Suppressor macrophage (primary cell): ENCODE measurements at places on chromosomes 12 and 14.

GRCh38 chr12:24960222-24960855 lies 11.4 kb upstream of the BCAT1 start:
- peak; percentile 77 for DNase-seq

GRCh38 chr14:70032447-70032846 lies 153.2 kb downstream of the SMOC1 start:
- DNase-seq = no peak

DNA sequence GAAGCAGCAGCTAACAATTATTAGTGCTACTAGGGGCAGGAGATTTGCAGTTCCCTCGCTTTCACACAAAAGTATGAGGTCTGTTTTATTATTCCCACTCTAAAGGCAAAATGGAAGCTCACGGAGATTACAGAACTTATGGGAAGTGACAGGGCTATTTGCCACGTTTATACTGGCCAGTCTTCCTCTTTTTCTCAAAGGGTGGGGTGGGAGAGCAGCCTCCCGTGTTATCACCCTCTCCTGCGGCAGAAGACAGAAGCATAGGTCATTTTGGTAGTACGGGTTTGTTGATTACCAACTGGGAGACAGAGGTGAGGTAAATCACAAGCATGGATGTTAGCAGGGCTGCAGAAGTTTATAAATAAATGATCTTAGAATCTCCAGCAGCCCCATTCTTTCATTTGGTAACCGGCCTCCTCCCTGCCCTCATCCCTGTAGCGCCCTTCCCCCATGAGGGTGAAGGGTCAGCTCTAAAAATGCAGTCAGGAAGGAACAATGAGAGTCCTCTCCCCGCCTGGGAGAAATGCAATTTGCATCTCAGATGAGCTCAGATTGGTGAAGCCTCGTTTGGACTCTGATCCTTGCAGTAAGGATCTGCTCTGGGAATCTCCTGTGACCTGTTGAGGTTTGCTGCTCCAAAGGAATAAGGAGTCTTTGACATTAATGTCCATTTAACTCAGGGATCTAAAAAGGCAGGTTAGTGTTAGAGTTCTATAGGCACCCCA lies 44.7 kb upstream of the SINHCAF start:
- peak; percentile 52 for DNase-seq

DNA sequence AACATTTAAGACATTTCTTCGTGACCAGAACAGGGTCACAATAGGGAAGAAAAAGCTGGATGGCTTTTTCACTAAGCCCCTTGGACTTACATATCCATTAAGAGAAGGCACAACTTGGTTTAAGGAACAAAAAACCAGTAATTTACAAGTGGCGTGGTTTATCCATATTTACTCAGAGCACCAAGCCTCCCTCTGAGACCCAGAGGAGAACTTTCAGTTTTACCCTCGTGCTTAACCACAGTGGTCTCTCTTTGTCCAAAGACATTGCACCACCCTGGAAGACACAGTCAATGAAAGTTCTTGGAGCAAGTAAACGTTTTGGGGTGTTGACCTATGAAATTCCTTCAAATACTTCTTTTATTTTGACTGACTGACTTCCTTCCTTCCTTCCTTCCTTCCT lies 52.5 kb downstream of the SSPN start:
- no peak for DNase-seq

GRCh38 chr14:52692248-52692962 lies 3.0 kb downstream of the ERO1A start:
- peak; percentile 48 for DNase-seq

DNA sequence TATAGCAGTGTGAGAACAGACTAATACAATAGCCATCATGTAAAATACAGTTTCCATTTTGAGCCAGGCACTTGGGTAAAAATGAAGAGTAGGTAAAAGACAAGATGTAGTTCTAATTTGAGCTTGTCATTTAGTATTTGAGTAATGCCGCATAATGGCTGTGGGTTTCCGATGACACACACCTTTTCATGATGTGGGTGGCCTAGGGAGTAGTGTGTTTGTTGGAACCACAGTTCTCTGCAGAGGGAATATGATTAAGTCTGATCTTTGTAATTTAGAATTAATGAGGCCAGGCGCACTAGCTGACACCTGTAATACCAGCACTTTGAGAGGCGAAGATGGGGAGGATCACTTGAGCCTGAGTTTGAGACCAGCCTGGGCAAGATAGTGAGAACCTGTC lies 61.8 kb downstream of the RCOR1 start:
- no peak for DNase-seq

- no peak for DNase-seq
These were observed 123.4 kb downstream of the TTC7B start for GRCh38 chr14:90692826-90693225.

GRCh38 chr14:34231626-34232025 lies 230.4 kb downstream of the SPTSSA start:
- no peak for DNase-seq

DNA sequence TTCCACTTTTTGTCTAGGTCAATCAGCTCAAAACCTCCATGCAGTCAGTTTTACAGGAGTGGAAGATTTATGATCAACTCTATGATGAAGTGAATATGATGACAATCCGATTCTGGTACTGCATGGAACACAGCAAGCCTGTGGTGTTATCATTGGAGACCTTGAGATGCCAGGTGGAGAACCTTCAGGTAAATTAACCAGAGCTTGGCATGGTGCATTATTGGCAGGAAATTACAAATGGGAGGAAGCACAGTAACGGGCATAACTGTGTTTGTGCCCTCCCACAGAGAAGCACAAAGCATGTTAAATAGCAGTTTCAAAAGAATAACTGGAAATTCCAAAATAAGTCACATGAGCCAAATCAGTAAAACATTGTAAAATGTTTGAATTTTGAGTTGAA lies 135.6 kb downstream of the ESR2 start:
- no peak for DNase-seq

- no peak for DNase-seq
These were observed 24.9 kb upstream of the RHOJ start for GRCh38 chr14:63179383-63179782.

GRCh38 chr14:56160088-56160487 lies 41.9 kb downstream of the PELI2 start:
- DNase-seq = no peak

DNA sequence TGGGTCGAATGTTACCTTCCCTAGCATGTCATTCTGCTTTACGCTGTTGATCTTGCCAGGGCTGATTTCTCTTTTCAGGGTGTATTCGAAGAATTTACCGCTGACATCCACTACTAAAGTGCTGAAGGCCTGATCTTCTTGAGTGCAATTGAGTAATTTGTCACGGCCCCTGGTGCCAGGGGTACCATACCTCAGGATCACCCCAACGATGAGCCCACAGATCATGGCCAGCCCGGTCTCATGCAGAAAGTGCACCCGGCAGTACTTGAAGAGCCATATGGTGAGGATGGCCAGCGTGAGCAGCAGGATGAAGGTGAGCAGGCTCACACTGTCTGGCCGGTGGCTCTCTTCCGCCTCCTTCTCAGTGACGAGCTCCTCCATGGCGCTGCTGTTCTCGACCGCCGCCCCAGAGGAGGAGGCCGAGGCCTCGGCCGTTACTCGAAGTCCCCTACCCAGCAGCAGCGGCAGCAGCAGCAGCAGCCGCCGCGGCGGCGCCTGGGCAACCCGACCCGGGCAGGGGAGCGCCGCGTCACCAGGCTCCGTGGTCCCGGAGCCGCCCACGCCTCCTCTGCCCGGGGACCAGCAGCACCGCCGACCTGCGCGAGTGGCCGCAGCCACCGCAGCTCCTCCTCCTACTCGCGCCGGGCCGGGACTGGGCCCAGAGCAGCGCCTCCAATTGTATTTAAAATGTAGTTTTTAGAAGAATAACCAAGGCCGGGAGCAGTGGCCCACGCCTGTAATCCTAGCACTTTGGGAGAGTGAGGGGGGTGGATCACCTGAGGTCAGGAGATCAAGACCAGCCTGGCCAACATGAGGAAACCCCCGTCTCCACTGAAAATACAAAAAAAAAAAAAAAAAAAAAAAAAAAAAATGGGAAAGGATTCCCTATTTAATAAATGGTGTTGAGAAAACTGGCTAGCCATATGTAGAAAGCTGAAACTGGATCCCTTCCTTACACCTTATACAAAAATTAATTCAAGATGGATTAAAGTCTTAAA lies 58.5 kb upstream of the TMPO start:
- peak; percentile 82 for DNase-seq

- no peak for DNase-seq
These were observed 13.5 kb downstream of the FERMT2 start for GRCh38 chr14:52937306-52937705.

GRCh38 chr14:62734831-62735230 lies 310.4 kb downstream of the KCNH5 start:
- DNase-seq = no peak

DNA sequence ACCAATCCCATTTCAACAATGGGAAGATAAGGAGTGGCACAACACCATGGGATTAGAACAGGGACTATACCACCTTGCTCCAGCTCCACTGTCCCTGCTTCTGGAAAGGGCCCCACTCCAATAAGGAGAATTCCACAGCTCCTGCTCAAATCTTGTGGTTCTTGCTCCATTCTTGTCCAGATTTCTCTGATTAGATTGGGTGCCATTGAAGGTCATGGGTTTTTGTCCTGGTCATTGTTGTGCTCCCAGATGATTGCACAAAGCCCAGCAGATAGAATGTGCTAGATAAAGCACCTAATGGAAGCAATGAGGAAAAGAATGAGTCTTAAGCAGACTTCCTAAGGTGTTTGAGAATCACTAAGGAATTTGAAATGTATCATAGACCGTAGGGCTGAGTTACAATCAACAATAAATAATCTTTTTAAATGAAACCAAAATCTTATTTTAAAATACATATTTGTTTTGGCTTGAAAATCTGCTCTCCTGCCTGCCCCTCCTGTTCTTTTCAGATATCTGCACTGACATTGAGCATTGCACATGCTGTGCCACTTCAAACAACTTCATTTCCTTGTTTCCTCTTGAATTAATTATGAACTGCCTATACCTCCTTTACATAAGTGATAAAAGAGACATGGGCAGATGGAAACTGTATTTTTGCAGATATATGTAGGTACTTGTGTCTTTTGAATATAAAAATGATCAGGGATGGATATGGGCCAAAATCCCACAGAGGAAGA lies 115.9 kb downstream of the FGD4 start:
- no peak for DNase-seq

- DNase-seq = no peak
These were observed 6.4 kb upstream of the BRF1 start for GRCh38 chr14:105307052-105307727.

- no peak for DNase-seq
These were observed 38.3 kb downstream of the SRGAP1 start for GRCh38 chr12:63882844-63883243.

DNA sequence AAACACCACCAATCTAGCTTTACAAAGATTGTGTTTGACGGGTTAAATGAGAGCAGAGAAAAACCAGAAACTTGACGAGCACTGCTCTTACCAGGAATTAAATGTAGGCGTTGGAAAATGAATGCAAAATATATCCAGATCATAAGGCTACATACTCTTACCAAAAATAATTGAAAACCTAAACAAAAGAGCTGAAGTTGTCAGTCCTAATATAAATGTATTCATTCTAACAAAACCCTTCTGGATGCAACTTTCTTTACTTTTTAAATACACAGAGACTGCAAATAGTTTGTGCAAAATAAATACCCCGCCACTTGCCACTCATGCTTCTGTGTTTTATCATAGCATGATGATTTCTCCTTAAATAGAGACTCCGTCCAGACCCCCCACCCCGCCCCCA lies 32.7 kb downstream of the RAD9B start:
- DNase-seq = no peak

GRCh38 chr12:40325349-40325960 lies 100.7 kb downstream of the LRRK2 start:
- peak; percentile 26 for DNase-seq

GRCh38 chr14:61478971-61479473 lies 157.6 kb downstream of the PRKCH start:
- DNase-seq = peak; percentile 69

DNA sequence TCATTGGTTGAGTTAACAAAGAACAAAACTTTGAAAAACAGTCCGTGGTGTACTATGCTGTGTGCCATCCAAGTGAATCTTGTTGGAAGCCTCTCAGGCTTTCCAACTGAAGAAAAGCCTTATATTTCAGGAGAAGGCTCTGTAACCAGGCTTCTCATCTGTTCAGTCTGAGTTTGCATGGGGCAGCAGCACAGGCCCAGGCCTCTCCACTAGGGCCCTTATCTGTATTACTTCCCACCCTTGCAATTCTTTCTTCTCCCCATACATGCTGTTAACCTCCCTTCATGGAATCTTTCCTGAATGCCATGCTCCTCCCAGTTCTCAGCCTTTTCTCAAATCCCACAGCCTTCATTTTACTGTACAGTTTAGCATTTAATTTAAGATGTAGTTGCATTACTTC lies 28.3 kb downstream of the FRMD6 start:
- no peak for DNase-seq

- no peak for DNase-seq
These were observed 27.1 kb upstream of the RNU6-8 start for GRCh38 chr14:32230181-32230580.

DNA sequence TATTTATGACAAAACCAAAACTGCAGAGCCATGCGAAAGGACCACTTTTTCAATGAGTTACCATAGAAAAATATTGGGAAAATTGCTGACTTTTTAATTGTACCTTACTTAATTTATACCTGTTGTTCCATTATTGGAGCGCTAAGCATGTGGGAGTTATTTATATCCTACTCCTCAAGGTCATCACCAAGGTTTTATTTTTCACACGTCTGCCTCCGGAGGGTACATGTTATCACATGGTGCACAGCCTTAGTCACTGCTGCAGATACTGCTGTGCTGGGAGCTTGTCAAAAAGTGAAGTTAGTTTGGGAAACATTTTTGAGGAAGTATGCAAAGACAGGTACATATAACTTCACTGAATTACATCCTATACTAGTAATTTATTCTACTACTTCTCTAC lies 1444.3 kb downstream of the AACS start:
- no peak for DNase-seq

- DNase-seq = no peak
These were observed 7.9 kb downstream of the TMEM253 start for GRCh38 chr14:21108791-21109190.

GRCh38 chr14:28765831-28766468 lies 637 bp upstream of the FOXG1 start:
- no peak for DNase-seq

DNA sequence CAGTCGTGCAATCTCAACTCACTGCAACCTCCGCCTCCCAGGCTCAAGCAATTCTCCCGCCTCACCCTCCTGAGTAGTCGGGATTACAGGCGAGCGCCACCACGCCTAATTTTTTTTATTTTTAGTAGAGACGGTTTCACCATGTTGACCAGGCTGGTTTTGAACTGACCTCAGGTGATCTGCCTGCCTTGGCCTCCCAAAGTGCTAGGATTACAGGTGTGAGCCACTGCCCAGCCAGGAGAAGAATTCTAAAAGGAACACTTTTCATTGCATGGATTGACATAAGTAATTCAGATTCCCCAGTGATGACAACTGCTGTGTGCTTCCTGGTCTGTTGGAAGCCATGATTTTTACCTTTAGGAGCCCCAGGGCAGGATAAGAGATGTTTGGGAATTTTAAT lies 22.1 kb downstream of the DMAC2L start:
- DNase-seq = no peak
